ENCODE measurements at places on chromosomes 2 and 18. TPM values are rescaled to one million over a fixed set of nuclear protein-coding genes. Genes with fewer than 3 reads are reported as not detected.

- no peak for DNase-seq
These were observed 4.2 kb downstream of the CYP27A1 start for GRCh38 chr2:218786133-218786532.

FAM161A gene
- total RNA-seq = 3.6 TPM

DNA sequence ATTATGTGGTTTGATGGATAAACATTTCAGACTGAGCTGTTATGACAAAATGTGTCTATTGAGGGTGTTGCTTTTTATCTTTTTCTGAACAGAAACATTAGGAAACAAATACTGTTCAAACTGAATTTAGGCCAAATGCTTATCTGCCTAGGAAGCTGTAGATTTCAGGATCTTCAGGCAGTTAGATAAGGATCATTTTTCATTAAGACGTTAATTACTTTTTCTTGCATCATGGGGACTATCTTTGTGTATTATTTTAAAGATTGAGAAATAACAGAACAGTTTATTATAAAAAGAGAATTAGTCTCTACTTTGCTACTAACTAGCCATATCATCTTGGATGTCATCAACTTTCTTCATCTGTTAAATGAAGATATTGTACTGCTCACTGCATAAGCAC lies 107.5 kb downstream of the TTC27 start:
- no peak for DNase-seq

DNA sequence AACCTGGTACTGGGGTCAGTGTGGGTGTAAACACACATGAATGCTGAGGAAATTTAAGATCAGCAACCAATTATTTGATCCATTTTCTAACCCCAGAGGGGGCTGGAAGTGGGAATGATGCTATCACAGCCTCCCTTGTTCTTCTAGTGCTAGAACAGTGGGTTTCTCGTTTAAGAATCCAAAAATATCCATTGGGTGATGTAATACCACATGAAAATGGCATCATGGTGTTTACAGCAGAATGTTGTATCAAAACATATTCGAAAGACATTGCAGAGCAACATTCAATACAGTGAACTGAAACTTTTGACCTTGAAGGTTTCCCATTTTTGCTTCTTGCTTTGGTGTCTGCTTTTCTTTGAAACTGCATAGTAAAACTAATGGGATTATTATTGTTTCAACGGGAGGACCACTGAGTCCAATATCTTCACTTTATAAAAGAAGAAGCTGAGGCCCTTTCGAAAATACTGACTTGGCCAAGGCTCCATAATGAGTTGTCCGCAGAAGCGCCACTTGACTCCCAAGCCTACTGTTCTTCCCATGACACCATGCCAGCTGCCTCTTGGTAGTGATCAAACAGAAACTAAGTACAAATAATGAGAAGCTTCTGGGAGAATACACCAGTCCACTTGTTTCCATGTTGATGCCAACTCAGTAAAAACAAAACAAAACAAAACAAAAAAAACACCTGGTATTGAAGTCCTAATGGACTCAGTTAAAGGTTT lies 106.1 kb downstream of the COLEC12 start:
- no peak for DNase-seq

DNA sequence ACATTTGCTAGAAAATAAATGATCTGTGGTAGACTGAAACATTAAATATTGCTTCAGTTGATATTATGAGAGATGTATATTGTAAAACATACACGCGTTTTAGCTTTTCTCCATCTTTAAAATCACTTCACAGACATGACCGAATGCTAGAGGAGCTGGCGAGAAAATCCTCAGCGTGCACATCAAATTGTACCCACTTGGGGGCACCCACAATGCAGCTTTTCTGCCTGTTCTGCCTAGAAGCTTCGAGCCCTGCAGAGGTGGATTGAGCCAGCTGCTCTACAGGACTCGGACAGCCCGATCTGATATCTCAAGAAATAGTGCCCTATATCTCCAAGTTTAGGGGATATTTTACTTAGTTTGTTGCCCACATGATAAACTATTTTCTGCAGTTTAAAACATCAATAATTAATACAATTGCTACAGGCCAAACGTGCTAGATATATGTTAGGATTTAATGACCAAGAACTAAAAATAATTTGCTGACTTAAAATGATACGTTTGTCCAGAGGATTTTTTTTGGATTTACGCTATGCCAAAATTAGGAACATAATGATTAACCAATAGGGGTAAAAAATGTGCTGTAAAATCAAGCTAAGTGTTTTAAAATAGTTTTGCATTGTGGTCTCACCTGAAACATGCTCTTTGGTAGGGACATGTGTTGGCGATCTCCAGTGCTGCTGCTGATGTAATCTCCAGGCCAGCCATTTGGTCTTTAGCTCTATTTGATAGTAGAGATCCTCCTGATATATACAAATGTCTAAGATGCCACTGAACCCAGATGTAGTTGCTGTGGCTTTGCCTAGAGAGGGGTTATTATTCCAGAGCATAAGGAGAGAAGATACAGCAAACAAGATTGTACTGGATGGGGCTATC lies 22.3 kb upstream of the ATP5MC3 start:
- DNase-seq = peak; percentile 7

CFC1 gene
- total RNA-seq = not detected

DNA sequence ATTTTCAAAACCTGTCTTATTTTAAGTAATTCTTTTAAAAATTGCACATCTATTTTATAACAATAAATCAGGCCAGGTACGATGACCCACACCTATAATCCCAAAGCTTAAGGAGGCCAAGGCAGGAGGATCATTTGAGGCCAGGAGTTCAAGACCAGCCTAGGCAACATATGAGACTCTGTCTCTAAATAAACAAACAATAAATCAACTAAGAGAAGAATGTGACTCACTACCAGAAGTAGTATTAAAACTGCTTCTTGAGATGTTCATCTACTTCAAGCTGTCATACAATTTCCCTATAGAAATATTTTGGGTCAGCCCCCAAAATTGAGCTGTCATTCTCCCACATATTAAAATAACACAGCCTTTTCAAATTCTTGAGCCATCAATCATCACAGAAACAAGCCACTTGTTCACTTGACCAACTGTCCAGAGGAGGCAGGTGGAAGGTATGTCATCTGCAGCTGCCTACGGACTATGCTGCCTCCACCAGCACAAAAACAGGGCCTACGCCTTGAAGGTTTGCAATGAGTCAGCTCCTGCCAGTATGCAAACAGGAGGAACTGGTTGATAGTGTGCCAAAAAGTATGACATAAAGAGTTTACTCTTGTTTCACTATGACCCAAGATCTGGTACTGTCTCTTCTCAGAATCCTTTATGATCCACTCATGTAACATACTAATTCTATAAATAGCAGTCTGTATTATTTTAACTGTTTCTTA lies 33.6 kb downstream of the KIDINS220 start:
- DNase-seq = peak; percentile 59

- no peak for DNase-seq
These were observed 16.9 kb upstream of the KCNG3 start for GRCh38 chr2:42510608-42511243.

DNA sequence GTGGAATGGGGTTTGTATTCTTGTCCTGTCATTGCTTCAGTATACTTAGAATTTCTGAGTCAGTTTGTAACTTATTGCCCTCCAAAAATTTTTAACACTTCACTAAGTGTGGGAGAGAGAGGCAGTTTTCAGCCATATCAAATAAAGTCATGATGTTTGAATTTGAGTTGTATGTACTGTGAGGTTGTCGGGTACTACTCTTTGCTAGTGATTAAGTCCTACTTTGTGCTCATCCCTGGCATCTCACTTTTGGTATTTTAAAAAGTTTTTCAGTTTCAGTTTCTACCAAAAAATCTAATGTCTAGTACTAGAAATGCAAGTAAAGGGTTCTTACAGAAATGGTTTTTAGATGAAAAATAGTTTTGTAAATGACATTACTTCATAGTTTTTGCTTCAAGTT lies 40.7 kb downstream of the EIF5B start:
- DNase-seq = no peak

MTIF2 gene
- 22.7 TPM for total RNA-seq

CDK15 gene
- 6.4 TPM for total RNA-seq

ADCYAP1 gene
- not detected for total RNA-seq

ANKRD29 gene
- 1.2 TPM for total RNA-seq

ASPRV1 gene
- total RNA-seq = 0.14 TPM

- DNase-seq = no peak
These were observed 116.7 kb upstream of the MGAT5 start for GRCh38 chr2:134137182-134137611.

- DNase-seq = no peak
These were observed 18.0 kb upstream of the SPRED2 start for GRCh38 chr2:65450393-65450792.

- no peak for DNase-seq
These were observed 897.2 kb upstream of the CDH2 start for GRCh38 chr18:29074147-29074546.

- no peak for DNase-seq
These were observed 143.4 kb downstream of the NDUFA10 start for GRCh38 chr2:239881561-239882320.

DNA sequence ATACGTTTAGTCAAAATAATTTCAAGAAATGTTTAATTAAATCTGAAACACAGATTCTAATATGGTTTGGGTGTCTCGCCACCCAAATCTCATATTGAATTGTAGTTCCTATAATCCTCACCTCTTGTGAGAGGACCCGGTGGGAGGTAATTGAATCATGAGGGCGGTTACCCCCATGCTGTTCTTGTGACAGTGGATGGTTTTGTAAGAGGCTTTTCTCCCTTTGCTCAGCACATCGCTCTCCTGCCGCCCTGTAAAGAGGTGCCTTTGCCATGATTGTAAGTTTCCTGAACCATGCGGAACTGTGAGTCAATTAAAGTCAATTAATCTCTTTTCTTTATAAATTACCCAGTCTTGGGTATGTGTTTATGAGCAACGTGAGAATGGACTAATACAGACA lies 1045.1 kb upstream of the POU3F3 start:
- no peak for DNase-seq

CCDC148 gene
- 1.2 TPM for total RNA-seq

GRCh38 chr2:44015239-44015638 lies 19.4 kb upstream of the LRPPRC start:
- no peak for DNase-seq

DNA sequence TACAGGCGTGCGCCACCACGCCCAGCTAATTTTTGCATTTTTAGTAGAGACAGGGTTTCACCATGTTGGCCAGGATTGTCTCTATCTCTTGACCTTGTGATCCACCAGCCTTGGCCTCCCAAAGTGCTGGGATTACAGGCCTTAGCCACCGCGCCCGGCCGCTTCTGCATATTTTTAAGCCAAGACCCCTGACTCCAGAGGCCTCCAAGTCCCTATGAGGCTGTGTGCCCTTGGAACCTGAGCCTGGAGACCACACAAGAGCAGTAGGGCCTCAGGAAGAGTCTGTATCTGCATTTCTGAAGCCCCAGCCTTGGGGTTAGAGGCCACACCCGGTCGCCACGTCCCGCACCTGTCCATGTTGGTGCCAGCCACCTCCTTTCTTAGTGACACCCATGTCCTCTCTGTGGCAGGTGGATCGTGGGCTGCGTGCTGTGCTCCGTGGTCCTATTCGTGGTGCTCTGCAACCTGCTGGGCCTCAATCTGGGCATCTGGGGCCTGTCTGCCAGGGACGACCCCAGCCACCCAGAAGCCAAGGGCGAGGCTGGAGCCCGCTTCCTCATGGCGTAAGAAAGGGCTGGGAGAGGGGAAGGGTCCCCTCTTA lies 5.3 kb downstream of the PROM2 start:
- no peak for DNase-seq

DNA sequence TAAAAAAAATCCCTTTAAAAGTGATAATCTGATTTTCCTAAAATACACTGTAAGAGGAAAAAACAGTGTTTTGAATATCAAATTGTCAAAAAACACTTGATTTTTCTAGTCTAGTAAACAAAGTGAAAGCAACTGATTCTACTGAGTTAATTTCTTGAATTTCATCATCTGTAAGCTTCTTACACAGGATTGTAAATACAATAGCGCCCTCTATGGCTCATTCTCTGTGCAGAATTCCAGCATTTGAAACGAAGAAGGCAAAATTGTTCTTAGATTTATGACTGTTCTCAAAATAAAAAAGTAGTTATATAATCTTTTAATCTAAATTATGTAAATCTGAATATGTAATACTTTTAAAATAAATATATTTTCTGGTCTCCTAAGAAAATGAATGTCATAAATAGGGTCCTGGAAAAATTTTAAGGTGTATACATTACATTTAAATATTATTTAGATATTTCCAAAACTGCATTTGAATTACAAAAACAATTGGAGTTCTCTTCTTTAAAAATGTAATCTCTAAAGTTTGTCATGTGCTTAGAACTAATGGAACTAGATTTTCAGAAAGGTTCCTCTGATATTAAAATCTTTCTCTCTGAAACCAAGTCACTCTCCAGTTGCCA lies 176.9 kb upstream of the MC4R start:
- DNase-seq = peak; percentile 52

Measured in epithelial cell of proximal tubule (primary cell).